Epithelial cell of alveolus of lung (primary cell): ENCODE measurements at places on chromosomes 1 and 21. TPM values are rescaled to one million over a fixed set of nuclear protein-coding genes. Genes with fewer than 3 reads are reported as not detected.

The CA6 gene
- total RNA-seq = not detected in 2 replicates

The SAMD13 gene
- total RNA-seq = 1.9 and 3.8 TPM in 2 replicates

The FAF1 gene
- total RNA-seq = 21.4 and 37.1 TPM in 2 replicates

The MPL gene
- not detected in 2 replicates for total RNA-seq

The SPATA21 gene
- total RNA-seq = not detected in 2 replicates

The C4BPA gene
- total RNA-seq = not detected in 2 replicates

The SELL gene
- total RNA-seq = 0.26 TPM in 1 of 2 replicates, not detected in the other

The PPIAL4G gene
- not detected in 2 replicates for total RNA-seq

The SPRR2E gene
- total RNA-seq = not detected in 2 replicates

The APCS gene
- not detected in 2 replicates for total RNA-seq

The ERRFI1 gene
- total RNA-seq = 99.2 and 235 TPM in 2 replicates

The CSMD2 gene
- 0.08 and 0.26 TPM in 2 replicates for total RNA-seq

The ARMH1 gene
- 1.2 TPM in 1 of 2 replicates, not detected in the other for total RNA-seq

The ETV3L gene
- total RNA-seq = not detected in 2 replicates

The TEDDM1 gene
- total RNA-seq = not detected in 2 replicates

The SGIP1 gene
- total RNA-seq = 6.3 and 22.8 TPM in 2 replicates

The ADAM30 gene
- total RNA-seq = 0.16 TPM in 1 of 2 replicates, not detected in the other

The F5 gene
- total RNA-seq = under 0.01 TPM in 1 of 2 replicates, not detected in the other

The CNIH3 gene
- 3.8 and 7.6 TPM in 2 replicates for total RNA-seq

The RBM11 gene
- 0.52 TPM in 1 of 2 replicates, not detected in the other for total RNA-seq

The TDRD10 gene
- not detected in 2 replicates for total RNA-seq

The MYOG gene
- total RNA-seq = 22.8 TPM in 1 of 2 replicates, not detected in the other

The SIK1 gene
- 2.8 and 11.0 TPM in 2 replicates for total RNA-seq

The DYNLT5 gene
- total RNA-seq = 0.78 TPM in 1 of 2 replicates, not detected in the other

The MAST2 gene
- 11.7 and 16.4 TPM in 2 replicates for total RNA-seq

The RWDD3 gene
- 8.1 and 9.3 TPM in 2 replicates for total RNA-seq

The SYCP1 gene
- not detected in 2 replicates for total RNA-seq

The HLCS gene
- total RNA-seq = 9.6 and 14.5 TPM in 2 replicates

The FMO5 gene
- 0.13 and 0.72 TPM in 2 replicates for total RNA-seq

The NBL1 gene
- 133 and 153 TPM in 2 replicates for total RNA-seq

The PCBP3 gene
- total RNA-seq = 0.65 and 16.0 TPM in 2 replicates

The NCAM2 gene
- 1.9 and 8.1 TPM in 2 replicates for total RNA-seq

The TP53BP2 gene
- total RNA-seq = 21.9 and 38.5 TPM in 2 replicates

The GOLT1A gene
- total RNA-seq = 0.26 TPM in 1 of 2 replicates, not detected in the other

The NECTIN4 gene
- 0.65 and 0.72 TPM in 2 replicates for total RNA-seq

The EPHB2 gene
- 22.4 and 97.9 TPM in 2 replicates for total RNA-seq

The FAM177B gene
- not detected in 2 replicates for total RNA-seq

The MCL1 gene
- total RNA-seq = 187 and 309 TPM in 2 replicates

The PRDM15 gene
- total RNA-seq = 3.4 and 6.2 TPM in 2 replicates

The TAS1R1 gene
- not detected in 2 replicates for total RNA-seq

The ZBTB7B gene
- 18.7 and 19.7 TPM in 2 replicates for total RNA-seq

The AJAP1 gene
- 0.24 and 1.0 TPM in 2 replicates for total RNA-seq

The SLAMF9 gene
- total RNA-seq = 0.91 TPM in 1 of 2 replicates, not detected in the other

The NBPF6 gene
- not detected in 2 replicates for total RNA-seq

The MROH7 gene
- 0.16 TPM in 1 of 2 replicates, not detected in the other for total RNA-seq

The NUF2 gene
- 5.4 and 11.2 TPM in 2 replicates for total RNA-seq

The RHBG gene
- not detected in 2 replicates for total RNA-seq

The TCHH gene
- under 0.01 TPM in 1 of 2 replicates, not detected in the other for total RNA-seq

The S100A7A gene
- not detected in 2 replicates for total RNA-seq

The TOE1 gene
- total RNA-seq = 13.7 and 15.0 TPM in 2 replicates

The C4BPB gene
- total RNA-seq = not detected in 2 replicates

The COG2 gene
- 19.7 and 23.3 TPM in 2 replicates for total RNA-seq

The TMEM50A gene
- total RNA-seq = 71.4 and 85.1 TPM in 2 replicates

The NHLH1 gene
- total RNA-seq = not detected in 2 replicates
